ENCODE measurements at places on chromosomes 4 and X.

DNA sequence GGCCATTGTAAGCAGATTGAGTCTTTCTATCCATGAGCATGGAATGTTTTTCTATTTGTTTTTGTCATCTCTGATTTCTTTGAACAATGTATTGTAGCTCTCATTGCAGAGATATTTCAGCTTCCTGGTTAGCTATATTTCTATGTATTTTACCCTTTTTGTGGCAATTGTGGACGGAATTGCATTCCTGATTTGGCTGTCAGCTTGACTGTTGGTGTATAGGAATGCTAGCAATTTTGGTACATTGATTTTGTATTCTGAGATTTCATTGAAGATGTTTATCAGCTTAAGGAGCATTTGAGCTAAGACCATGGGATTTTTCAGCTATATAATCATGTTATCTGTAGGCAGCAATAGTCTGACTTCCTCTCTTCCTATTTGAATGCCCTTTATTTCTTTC, 154.6 kb downstream of the GUCY2F start:
- no peak for DNase-seq

DNA sequence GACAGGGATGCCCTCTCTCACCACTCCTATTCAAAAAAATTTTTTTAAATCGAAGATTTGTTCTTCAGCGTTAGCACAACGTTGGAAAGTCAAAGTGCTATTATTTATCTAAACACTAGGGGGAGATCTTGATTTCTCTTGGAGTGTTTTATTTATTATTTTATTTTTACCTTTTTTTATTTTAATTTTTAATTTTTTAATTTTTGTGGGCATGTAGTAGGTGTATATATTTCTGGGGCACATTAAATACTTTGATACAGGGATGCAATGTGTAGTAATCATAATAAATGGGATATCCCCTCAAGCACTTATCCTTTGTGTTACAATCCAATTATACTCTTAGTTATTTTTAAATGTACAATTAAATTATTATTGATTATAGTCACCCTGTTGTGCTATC, 37.4 kb upstream of the SLC10A4 start:
- no peak for DNase-seq

DNA sequence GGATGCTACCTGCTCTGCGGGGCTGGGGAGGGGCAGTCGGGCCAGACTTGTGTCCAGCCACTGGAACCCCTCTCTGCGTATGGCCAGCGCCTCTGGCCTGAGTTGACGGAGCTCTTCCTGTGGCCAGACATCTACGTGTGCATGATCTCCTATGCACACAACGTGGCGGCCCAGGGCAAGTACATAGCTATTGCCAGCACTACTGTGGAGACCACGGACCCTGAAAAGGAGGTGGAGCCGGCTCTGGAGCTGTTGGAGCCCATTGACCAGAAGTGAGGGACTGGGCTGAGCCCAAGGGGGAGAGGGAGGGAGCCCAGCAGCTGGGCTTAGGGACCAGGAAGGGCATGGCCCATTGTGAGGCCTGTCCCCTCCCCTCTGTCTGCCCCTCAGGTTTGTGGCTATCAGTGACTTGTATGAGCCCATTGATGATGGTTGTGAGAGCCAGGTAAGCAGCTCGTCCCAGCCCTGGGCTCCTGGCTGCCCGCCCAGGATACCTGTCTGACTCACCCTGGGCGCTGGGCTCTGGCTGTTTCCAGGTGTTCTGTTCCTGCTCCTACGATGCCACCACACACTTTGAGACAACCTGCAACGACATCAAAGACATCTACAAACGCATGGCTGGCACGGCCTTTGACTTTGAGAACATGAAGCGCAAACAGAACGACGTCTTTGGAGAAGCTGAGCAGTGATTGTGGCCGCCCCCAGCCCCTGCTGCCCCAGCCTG, 1.8 kb upstream of the FAM50A start:
- no peak for DNase-seq

DNA sequence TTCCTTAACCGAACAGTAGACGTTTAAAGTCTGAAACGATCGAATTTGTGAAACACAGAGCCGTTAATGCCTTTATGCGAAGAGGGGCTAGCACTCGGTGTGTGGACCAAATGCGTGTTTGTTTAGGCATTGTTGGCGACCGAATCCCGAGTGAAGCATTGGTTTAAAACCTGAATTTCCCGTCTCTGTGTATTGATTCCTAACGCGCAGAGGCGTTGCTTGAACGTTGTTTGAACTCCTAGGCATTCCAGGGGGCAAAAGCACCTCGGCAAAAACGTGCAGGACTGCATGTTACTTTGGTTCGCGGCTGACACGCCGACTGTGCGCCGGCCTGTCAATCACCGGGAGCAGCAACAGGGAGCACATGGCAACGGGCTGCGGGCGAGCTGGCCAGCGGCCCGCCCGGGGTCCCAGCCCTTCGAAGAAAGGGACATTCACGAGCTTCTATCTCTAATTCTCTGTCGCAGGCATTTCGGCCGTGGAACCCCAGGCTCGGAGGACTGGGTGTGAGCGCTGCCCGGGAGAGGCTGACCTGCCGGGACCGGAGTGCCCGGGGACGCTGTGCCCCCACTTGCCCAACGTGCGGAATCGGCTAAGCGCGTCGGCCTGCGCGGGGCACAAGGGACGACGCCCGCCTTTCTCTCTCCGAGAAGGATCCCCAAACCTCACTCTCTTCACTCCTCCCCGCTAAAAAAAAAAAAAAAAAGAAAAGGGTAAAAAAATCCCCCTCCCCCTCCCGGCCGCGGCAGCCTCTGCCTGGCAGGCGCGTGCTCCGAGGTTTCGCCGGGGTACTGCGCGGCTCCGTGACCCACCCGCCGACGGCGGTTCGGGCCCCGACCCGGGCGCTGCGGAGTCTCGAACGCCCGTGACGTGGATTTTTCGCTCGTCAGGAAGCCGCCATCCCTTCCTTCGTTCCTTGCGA, 810 bp downstream of the SPRY1 start:
- peak; percentile 12 for DNase-seq

GRCh38 chr4:36358173-36358572, 76.8 kb downstream of the DTHD1 start:
- no peak for DNase-seq
